ENCODE measurements at places on chromosomes 16 and 17.
A peak's percentile ranks its signal among the peaks of the same experiment; 100 is the strongest.

DNA sequence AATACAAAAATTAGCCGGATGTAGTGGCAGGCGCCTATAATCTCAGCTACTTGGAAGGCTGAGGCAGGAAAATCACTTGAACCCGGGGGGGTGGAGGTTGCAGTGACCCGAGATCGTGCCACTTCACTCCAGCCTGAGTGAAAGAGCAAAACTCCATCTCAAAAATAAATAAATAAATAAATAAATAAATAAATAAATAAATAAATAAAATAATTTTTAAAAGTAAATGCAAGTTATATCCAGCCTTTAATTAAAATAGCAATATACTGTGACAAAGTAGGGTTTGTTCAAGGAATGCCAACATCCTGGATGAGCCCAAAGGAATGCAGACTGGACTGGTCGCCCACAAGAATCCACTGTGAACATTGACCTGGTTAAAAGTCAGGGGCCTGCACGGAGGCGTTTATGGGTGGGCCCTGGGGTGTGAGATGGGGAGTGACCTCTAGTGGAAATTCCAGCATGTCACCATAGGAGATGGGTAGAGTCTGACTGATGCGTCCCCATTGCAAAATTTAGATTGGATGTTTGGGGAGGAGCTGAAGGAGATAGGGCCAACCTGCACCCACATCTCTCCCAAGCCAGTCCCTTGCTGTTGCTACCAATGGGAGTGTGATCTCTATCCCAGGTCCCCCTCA lies 9.7 kb upstream of the PIK3R5 start:
- no peak overlapping the region for H3K27ac ChIP-seq
- no peaks in the 10 kb centered on the region for H3K36me3 ChIP-seq
- no peaks in the 10 kb centered on the region for H3K4me1 ChIP-seq
- H3K4me3 ChIP-seq: no peak overlapping the region
- no peak for DNase-seq
- no peaks in the 10 kb centered on the region for H3K27me3 ChIP-seq

- H3K4me3 ChIP-seq: peak overlapping the region; percentile 3
Measured at GRCh38 chr17:48620461-48621139, 5.5 kb upstream of the HOXB8 start.

GRCh38 chr17:73663614-73664013 lies 19.4 kb upstream of the SDK2 start:
- H3K36me3 ChIP-seq: no peaks in the 10 kb centered on the region
- H3K27me3 ChIP-seq: peaks cover 45% of the 10 kb centered on the region
- DNase-seq: no peak
- H3K27ac ChIP-seq: no peak overlapping the region

GRCh38 chr16:50093607-50094539 lies 28.1 kb downstream of the HEATR3 start:
- no peaks in the 10 kb centered on the region for H3K4me1 ChIP-seq
- H3K27me3 ChIP-seq: no peaks in the 10 kb centered on the region
- no peak overlapping the region for H3K27ac ChIP-seq
- H3K4me3 ChIP-seq: no peak overlapping the region
- no peak for DNase-seq

DNA sequence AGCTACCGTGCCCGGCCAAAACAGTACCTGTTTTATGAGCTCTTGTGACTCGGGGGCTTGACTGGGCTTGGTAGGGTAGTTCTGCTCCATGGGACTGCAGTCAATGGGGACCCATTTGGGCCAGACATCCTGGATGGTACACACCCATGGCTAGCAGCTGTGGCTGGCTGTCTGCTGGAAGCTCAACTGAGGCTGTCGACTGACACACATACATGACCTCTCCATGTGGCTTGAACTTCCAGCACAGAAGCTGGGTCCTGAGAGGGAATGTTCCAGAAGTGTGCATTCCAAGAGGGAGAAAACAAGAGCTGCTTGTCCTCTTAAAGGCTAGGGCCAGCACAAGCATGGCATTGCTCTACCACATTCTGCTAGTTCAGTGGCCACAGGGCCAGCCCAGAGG lies 14.9 kb upstream of the NKD1 start:
- DNase-seq: no peak
- H3K36me3 ChIP-seq: no peaks in the 10 kb centered on the region
- no peaks in the 10 kb centered on the region for H3K27me3 ChIP-seq
- no peak overlapping the region for H3K27ac ChIP-seq

DNA sequence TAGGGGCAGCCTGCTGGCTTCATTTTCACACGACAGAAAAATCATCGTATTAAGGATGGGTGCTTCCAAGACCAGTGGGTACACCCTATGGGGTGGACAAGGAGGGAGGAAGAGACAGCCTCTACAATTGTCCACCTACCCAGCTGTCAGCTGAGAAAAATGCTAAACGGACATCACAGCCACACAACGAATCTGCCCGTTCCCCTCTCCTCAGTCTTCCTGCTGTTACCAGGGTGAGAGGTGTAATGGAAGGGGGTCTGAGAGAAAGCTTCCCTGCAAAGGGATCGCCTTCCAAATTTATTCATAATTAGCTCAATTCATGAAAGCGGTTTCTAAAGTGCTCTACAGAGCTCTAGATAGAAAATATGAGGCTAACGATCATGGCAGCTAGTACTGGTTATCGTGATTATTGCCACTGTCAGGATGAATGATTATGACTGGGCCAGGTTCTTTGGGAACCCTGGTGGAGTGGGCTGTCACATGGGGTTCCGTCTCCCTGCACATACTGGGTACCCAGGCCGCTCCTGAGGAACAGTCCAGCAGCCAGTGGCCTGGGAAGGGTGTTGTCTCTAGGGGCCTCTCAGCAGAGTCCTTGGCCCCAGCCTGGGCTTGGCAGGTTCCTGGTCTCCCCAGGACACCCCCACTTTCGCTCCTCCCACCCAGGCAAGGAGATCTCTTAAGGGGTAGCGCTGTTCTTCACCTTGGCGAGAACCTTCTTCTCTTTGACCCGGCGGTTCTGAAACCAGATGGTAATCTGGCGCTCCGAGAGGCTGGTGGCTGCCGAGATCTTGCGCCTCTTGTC lies 2.2 kb downstream of the HOXB13 start:
- no peak overlapping the region for H3K4me3 ChIP-seq
- no peaks in the 10 kb centered on the region for H3K36me3 ChIP-seq
- H3K27me3 ChIP-seq: no peaks in the 10 kb centered on the region
- H3K4me1 ChIP-seq: peaks cover 6% of the 10 kb centered on the region

- H3K36me3 ChIP-seq: no peaks in the 10 kb centered on the region
- H3K4me1 ChIP-seq: no peaks in the 10 kb centered on the region
- H3K27me3 ChIP-seq: no peaks in the 10 kb centered on the region
- H3K4me3 ChIP-seq: no peak overlapping the region
- DNase-seq: no peak
- H3K27ac ChIP-seq: no peak overlapping the region
Measured at GRCh38 chr16:49345829-49346228, 27.8 kb upstream of the C16orf78 start.

DNA sequence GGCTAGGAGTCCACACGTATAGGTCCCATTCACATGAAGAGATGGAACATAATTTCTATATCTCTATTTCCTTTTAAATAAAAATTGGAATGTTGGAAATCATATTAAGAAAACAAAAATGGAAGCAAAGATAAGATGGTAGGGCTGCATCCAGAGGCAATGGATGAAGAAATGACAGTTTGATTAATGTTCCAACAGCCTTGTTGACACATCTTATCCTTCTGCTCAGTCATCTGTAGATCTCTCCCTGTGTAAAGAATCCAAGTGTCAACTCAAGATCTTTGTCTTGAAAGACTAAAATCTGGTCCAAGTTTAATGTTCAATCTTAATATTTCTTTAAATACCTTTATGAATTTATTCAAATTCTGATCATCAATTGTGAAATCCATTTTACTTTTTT lies 7.8 kb upstream of the KCNJ2 start:
- no peak overlapping the region for H3K4me3 ChIP-seq
- H3K4me1 ChIP-seq: no peaks in the 10 kb centered on the region
- H3K27me3 ChIP-seq: peaks cover under 1% of the 10 kb centered on the region

GRCh38 chr16:31411024-31411844 lies 16.9 kb downstream of the COX6A2 start:
- H3K36me3 ChIP-seq: no peaks in the 10 kb centered on the region
- H3K27me3 ChIP-seq: no peaks in the 10 kb centered on the region
- DNase-seq: no peak

- peak overlapping the region; percentile 96 for H3K27ac ChIP-seq
- peak overlapping the region; percentile 71 for H3K4me3 ChIP-seq
Measured at GRCh38 chr16:2979669-2980226, 498 bp downstream of the PKMYT1 start.

- no peak for DNase-seq
- H3K27me3 ChIP-seq: no peaks in the 10 kb centered on the region
- no peak overlapping the region for H3K4me3 ChIP-seq
- H3K36me3 ChIP-seq: peaks cover 6% of the 10 kb centered on the region
- H3K27ac ChIP-seq: no peak overlapping the region
Measured at GRCh38 chr17:37098910-37099664, 150.3 kb downstream of the AATF start.

GRCh38 chr17:4198995-4199394 lies 56.0 kb downstream of the CYB5D2 start:
- H3K4me1 ChIP-seq: no peaks in the 10 kb centered on the region
- H3K36me3 ChIP-seq: peaks cover 7% of the 10 kb centered on the region
- H3K27me3 ChIP-seq: no peaks in the 10 kb centered on the region
- DNase-seq: no peak
- H3K27ac ChIP-seq: no peak overlapping the region

- H3K4me1 ChIP-seq: peaks cover 3% of the 10 kb centered on the region
- no peak for DNase-seq
- no peak overlapping the region for H3K4me3 ChIP-seq
- H3K27me3 ChIP-seq: no peaks in the 10 kb centered on the region
Measured at GRCh38 chr17:80408872-80409271, 6.1 kb upstream of the ENDOV start.

- no peaks in the 10 kb centered on the region for H3K36me3 ChIP-seq
- no peak overlapping the region for H3K27ac ChIP-seq
- no peak overlapping the region for H3K4me3 ChIP-seq
- no peaks in the 10 kb centered on the region for H3K4me1 ChIP-seq
- H3K27me3 ChIP-seq: no peaks in the 10 kb centered on the region
Measured at GRCh38 chr16:57522960-57523359, 13.4 kb downstream of the CCDC102A start.

DNA sequence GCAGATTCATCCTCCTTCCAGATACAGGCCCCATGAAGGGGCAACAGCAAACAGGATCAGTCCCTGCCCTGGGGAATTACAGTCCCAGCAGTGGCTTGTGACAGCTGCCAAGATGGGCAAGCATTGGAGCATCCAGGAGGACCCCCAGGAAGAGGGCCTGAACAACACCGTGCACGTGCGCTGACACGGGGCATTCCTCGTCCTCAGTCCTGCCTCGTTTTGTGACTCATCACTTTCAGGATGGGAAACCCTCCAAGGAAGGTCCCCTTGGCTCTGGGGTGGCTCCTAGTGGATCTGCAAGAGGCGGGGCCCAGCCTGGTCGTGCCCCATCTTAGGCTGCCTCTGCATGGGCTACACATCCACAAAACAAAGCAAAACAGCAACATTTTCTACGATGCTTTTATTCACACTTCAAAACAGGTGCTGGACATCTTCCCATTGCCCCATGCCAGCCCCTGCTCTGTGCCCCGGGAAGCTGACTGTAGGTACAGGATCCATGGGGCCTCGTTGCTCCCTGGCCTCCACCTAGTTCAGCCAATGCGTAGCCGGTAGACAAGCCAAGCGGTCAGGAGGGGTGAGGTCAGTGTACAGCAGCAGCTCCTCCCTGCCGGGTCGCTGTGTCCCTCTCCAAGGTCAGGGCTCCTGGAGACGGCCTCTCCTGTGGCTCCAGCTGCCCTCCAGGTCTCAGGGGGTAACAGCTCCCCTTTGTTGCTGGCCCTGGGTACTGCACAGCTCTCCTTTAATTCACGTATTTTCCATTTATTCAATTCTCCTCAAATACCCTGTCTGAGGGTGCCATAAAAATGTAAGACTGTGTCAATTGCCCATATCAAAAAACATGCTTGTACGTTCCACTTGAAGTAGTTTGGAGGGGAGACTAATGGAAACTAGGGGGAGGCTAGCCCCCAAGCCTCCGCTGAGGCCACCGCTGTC lies 32.2 kb downstream of the ACTG1 start:
- peak overlapping the region; percentile 31 for H3K27ac ChIP-seq
- peaks cover 35% of the 10 kb centered on the region for H3K4me1 ChIP-seq
- H3K27me3 ChIP-seq: no peaks in the 10 kb centered on the region
- no peaks in the 10 kb centered on the region for H3K36me3 ChIP-seq
- no peak overlapping the region for H3K4me3 ChIP-seq
- no peak for DNase-seq

GRCh38 chr17:6509921-6510320 lies 46.4 kb downstream of the PITPNM3 start:
- H3K4me1 ChIP-seq: no peaks in the 10 kb centered on the region
- H3K27me3 ChIP-seq: 0 out of 2 replicates have a peak, but pooled peaks cover 2% of the 10 kb centered on the region
- no peak overlapping the region for H3K27ac ChIP-seq
- no peaks in the 10 kb centered on the region for H3K36me3 ChIP-seq
- H3K4me3 ChIP-seq: no peak overlapping the region

DNA sequence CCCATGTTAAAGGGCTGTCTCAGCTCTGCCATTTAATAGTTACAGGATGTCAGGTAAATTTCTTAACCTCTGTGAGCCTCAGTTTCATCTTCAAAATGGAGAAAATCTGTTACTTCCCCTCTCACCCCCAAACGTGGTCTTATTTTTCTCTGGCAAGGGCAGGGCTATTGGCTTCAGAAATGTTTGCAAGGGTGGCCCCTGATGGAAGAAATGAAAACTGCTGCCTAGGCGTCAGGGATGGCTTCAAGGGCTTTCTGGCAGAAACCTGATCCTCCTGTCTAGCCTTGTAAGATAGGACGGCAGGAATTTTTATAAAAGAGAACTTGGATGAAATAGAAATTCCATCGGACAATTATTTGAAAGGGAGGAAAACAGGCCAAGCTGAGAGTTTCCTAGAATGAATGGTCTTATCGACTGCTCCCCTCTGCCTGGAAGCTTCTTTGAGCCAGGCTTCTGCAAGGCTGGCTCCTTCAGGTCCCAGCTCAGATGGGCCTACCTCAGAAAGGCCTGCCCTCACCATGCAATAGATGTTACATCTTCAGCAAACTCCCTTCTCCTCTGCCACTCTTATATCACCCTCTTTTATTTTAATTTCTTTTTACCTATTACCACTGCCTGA lies 43.0 kb upstream of the TANGO6 start:
- no peak overlapping the region for H3K27ac ChIP-seq
- no peaks in the 10 kb centered on the region for H3K4me1 ChIP-seq
- H3K4me3 ChIP-seq: no peak overlapping the region

DNA sequence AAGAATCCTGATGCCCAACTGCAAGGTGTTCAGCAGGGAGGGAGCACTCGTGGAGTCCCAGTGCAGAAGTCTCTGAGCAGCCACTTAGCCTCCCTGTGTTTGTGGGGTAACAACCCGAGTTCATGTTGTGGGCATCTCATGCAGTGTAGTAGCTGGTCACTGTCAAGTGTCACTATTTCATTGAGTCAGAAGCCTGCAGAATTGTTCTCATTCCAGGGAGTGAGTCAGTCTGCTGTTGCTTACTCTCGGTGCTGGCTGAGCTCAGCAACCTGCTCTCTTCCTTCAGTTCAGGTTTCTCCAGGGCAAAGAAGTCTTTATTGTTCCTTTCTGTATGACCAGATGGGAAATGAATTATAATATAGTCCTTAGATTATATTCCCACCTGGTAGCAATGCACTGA lies 24.1 kb downstream of the HMOX2 start:
- no peak for DNase-seq
- H3K4me1 ChIP-seq: peaks cover 28% of the 10 kb centered on the region
- H3K36me3 ChIP-seq: no peaks in the 10 kb centered on the region
- H3K27me3 ChIP-seq: no peaks in the 10 kb centered on the region
- H3K4me3 ChIP-seq: no peak overlapping the region

All from Panc1 (cell line).